ENCODE measurements at places on chromosomes 2 and 18.

GRCh38 chr2:48715042-48715899 is 40.3 kb downstream of the LHCGR start:
- no peak for DNase-seq

GRCh38 chr2:74052732-74053710 is 68.3 kb downstream of the TET3 start:
- no peak for DNase-seq

- DNase-seq: no peak
These were observed 53.7 kb downstream of the EPHA4 start for GRCh38 chr2:221518201-221518934.

DNA sequence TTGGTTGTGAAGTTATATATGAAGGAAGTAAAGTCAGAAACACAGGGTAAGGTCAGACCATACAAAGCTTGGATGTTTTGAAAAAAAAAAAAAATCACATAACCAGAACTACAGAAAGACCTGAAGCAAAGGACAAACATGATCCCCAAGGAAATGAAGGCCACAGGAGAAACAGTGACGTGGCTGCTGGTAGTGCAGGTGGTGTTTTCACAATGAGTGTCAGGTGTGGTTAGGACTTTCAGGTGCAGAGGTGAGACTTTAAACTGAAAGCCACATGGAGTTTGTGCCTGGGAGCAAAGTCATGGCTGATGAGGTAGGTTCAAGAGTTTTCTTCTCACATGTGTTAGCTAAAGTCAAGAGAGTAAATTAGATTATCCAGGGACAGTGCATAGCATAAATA is 270.7 kb downstream of the PIEZO2 start:
- no peak for DNase-seq

DNA sequence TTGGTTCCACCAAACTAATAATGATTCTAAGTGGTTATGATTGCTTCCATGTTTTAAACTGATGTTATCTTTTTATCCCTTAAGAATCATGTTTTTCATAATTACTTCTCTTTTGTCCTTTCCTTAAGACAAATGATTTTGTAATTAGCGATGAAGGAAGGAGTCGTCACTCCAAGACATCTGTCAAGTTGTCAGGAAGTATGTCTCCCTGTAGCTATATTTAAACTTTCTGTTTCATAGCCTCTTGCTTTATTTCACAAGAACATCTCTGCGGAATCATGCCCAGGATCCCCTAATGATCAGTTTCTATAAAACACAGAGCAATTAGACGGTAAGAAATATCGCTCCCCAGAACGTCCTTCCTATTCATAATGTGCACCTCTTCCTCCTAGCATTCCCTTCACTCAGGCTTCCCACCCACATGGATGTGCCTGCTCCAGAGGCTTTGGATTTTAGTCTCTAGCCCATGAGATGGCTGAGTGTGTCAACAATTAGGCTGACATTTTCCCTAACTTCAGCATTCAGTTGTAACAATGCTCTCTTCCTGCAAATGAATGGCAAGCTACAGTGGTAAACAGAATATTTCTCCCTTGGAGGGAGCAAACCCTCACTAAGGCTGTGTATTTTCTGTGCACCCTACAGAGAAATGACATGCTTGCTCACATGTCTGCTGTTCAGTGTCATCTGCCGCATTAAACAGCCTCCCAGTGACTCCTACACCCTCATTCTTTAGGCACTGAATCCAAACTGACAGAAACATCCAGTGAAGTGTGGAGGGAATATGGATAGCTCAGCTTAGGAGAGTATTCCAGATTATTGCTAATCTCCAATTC is 879.6 kb upstream of the CELF4 start:
- DNase-seq: no peak

DNA sequence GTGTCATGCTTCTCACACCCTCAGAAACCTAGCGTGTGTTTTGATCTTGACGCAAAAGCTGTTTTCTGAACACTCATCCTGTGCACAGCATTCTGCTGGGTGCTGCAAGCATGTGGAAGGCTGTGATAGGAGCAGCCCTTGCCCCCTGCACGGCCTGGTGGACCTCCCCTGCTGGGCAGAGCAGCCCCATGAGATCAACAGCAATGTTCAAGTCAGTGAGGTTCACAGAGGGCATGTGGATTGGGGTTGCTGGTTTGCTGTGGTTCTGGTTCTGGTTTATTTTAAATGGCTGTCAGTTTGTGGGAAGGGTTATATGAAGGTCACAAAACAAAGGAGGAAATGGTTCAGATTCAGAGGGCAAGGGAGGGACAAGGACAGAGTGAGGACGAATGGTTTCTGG is 71.3 kb downstream of the SOWAHC start:
- DNase-seq: no peak

DNA sequence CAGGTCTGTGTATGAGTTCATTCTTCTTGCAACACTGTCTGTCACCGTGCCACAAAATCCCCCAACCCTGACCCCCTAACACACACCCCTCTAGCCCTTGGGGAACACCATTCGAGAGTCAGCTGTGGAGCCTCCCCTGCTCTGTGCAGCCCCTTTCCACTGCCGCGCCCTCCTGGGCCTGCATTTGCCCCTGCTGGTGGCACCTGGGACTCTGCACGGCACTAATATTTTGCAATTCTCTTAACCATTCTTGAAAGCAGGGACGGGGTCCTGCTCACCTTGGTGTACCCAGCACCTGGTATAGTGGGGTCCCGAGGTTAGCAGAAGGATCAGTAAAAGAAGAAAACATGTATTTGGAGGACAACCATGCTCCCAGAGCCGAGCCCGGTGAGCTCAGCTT is 124.0 kb downstream of the HDAC4 start:
- no peak for DNase-seq

- no peak for DNase-seq
These were observed 96.0 kb upstream of the FHL2 start for GRCh38 chr2:105494683-105495425.

DNA sequence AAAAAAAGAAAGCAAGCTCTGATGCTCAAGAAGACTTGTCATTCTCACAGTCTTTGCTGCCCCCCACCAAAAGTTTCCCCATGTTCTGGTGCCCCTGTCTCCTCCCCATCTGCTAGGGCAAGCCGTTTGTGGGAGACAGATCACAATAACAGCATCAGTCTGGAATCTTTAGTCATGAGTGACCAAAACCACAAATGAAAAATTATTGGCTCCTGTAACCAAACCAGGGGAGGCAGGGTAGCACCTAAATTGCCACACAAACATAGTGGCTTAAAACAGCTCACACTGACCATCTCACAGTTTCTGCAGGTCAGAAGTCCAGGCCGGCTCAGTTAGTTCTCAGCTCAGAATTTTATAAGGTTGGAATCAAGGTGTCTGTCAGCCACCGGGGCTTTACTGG is 9.1 kb upstream of the B3GNT7 start:
- no peak for DNase-seq

GRCh38 chr2:191049728-191050639 is 36.0 kb upstream of the STAT1 start:
- DNase-seq: no peak

- DNase-seq: no peak
These were observed 66.5 kb upstream of the TGIF1 start for GRCh38 chr18:3383381-3383915.

GRCh38 chr2:1869987-1870386 is 125.7 kb upstream of the PXDN start:
- no peak for DNase-seq

- no peak for DNase-seq
These were observed 12.7 kb downstream of the CNDP2 start for GRCh38 chr18:74508821-74509225.

DNA sequence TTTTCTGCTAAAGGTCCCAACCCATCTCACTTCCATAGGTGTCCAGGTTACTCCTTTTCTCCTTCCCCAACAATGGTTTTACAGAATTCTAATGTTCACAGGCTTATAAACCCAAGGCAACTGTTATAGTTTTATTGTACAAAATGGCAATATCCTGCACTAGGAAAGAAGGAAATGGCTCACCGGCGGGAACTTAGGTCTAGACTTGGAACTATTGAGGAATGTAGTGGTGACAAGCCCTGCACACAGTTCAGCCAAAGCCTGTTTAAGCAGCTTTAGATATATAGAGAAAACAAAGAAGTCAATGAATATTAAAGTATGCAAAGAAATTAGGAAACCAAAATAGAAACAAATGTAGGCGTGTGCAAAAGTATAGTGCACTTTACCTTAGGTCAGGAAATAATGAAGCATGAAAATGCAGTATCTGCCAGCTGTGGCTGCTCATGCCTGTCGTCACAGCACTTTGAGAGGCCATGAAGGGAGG is 22.7 kb upstream of the KCNG3 start:
- no peak for DNase-seq

DNA sequence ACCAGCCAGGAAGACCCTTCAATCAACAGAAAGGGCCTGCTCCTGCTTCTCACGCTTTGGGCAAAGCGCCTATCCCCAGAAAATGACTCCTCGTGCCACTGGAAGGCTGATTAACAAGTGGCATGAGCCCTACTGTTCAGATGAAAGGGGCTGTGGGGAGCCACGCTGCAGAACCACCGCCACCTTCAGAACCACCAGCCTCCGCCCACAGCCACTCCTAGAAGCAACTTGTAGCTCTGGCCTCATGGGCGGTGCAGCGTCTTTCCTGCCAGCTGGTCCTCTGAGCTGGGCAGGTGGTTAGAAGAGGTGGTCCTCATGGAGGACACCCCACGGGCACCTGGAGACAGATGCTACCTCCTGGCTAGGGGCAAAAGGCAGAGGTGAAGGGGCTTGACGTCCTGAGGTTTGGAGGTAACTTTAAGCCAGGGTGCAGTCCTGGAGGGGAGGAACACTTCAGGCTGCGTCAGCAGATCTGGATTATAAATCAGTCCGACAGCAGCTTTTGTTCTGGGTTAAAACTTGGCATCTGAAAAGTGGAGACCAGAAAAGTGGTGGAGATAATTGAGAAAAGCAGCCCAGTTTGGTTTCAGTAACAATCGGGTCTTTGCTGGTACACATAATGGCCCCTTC is 861 bp upstream of the SEMA4C start:
- peak; percentile 40 for DNase-seq

GRCh38 chr18:45353530-45353929 is 261.7 kb upstream of the SLC14A2 start:
- no peak for DNase-seq

DNA sequence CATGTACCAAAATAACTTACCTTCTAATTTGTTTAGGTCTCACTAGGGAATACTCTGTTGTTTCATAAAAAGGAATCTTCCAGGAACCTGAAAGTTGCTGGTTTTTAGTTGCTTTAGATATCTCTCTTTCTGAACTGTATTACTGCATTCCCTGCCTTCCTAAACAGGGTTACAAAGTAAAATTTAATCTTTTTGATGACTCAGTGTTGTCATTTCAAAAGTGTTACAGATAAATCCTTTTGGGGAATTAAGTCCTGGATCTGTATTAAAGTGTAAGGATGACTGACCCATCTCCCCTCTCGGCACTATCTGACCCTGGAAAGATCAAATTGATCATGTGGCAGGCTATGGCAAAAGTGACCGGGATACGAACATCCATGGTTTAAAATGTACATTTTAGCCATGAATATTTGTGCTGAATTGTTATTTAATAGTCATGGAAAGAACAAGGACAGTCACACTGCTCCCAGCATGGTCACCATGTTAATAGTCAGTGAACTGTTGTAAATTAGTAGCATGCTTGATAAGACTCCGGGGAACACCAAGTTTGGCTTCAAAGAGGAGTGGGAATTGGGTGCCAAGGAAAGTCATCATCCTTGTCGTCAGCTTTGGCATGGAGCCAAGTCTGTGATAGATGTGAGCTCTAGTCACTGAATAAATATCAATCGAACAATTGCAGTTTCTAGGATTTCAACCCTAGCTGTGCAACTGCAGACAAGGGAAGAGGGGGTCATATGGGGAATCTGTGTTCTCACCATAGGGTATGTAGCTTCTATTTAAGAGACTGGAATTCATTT is 4.2 kb downstream of the PLEKHA3 start:
- no peak for DNase-seq

- DNase-seq: no peak
These were observed 288.6 kb downstream of the MTX2 start for GRCh38 chr2:176557821-176558220.

- DNase-seq: no peak
These were observed 317.5 kb upstream of the RAB6C start for GRCh38 chr2:129661935-129662334.

DNA sequence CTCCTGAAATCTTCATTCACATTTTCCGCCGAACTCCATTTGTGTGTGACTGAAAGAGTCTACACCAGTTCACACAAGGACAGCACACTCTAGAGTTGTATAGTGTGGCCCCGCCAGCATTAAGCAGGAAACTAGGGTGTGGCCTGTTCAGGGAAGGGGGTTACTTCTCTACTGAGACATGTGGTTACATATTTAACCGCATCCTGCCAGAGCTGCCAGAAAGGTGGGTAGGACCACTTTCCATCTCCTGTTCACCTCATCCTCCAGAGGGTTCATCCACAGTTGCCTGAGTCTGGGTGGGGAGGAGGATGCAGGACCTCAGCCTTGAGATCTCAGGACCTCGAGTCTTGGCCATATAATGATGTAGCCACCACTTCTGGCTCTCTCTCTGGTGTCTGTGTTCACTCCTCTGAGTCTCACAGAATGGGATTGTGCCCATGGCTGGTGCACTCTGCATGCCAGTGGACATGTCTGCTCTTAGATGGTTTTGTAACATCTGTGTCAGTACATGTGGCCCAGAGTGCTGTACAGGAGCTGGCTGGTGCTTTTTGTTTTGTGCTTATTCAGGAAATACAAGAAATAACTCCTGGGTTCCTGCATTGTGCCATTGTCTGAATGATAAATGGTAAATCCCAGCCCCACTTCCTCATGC is 7.7 kb upstream of the SP140L start:
- DNase-seq: peak; percentile 48

GRCh38 chr2:182866461-182867406 is at the start of gene FRZB:
Gene FRZB, minus strand, starts transcription at chr2:182866637. Its CDS starts 85 bp downstream, at chr2:182866552.
- DNase-seq: no peak

DNA sequence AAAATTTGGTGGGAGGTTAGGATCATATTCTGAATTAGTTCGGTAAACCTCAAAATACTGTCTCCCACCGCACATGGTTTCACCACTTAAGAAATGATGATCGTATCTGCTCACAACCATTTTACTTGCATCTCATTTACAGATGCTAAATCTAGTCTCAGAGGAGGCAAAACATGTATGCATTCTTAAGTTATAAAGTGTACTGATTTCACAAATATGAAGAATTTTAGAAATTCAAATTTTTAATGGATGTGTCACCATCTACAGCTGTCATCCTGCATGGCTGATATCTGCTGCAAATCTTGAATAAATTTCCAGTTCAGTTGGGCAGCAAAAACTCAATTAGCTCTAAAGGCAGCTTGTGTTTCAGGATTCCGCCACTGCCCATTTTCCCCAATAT is 243.3 kb upstream of the KCNJ3 start:
- DNase-seq: no peak

DNA sequence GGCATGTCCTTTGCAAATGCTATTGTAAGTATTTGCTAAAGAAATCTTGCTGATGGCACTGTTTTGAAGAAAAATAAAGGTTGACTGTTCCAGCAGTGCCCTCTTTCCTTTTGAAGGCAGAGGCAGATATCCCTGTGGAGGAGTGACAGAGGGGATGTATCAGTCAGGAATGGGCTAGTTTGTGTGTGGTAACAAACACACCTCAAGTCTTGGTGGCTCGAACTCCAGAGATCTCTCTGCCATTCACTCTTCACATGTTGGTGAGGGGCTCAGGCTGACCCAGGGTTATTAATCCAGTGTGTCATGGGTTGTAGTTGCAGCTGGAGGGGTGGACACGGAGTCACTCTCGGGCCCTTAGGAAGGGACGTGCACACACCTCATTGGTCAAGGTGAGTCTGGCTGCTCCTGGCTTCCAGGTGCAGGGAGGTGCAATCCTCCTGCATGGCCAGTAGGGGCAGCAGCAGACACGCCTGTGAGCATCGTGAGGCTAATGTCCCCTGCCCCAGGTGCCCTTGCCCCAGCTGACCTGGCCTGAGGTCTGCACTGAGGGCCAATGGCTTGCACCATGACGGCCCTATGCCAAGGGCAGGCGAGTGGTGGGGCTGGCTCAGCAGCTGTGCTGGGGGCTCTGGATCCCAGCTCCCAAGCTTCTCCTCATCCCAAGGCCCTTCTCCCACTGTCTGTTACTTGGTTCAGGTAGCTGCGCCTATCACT is 146.5 kb downstream of the ASB1 start:
- DNase-seq: no peak

Measured in stimulated activated CD8-positive, alpha-beta memory T cell treated with anti-CD3 and anti-CD28 coated beads, Interleukin-15, amount 100 ng/mL, for 4 hours (primary cell).